ENCODE measurements at places on chromosomes 7 and 10.

- no peak for DNase-seq
Measured at GRCh38 chr10:43315535-43316207, 48.8 kb upstream of the RASGEF1A start.

GRCh38 chr7:113140956-113141355, 22.6 kb upstream of the SMIM30 start:
- no peak for DNase-seq

- DNase-seq = no peak
Measured at GRCh38 chr10:118851062-118852035, 96.6 kb upstream of the CACUL1 start.

DNA sequence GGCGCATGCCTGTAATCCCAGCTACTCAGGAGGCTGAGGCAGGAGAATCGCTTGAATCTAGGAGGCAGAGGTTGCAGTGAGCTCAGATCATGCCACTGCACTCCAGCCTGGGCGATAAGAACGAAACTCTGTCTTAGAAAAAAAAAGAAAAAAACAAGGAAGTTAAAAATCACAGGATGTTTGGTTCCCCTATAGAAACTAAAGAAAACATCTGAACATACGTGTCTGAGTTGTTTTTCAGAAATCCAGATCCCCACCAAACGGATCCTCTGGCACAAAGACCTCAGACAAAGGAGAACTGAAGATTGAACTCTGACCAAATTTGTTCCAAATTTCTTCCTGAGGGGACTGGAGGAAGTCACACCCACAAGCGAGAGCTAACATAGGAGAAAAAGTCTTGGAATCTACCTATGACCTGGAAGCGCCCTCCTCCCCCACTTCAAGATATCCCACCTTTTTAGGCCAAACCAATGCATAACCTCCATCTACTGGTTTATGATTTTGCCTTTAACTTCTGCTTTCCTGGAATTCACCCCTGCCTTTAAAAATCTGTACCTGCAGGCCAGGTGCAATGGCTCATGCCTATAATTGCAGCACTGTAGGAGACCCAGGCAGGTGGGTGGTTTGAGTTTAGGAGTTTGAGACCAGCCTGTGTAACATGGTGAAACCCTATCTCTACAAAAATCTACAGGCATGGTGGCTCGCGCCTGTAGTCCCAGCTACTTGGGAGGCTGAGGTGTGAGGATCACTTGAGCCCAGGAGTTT, 19.7 kb upstream of the SIRT1 start:
- no peak for DNase-seq

DNA sequence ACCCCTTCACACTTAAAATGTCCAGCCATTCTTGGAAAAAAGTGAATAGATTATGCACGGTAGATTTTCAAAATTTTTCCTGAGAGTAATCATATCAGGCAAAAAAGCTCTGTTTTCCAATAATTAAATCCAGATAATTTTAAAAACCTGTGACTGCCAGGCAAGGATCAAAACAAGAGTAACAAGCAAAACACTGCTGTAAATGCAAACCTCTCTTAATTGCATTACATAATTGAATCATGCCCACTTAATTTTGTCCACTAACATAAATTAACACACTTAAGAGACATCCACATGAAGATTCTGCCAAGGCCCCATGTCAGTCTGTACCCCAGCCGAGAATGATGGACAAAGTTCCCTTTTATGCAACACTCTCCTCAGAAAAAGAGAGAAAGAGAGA, 135.3 kb downstream of the FGFR2 start:
- peak; percentile 75 for DNase-seq

- DNase-seq = no peak
Measured at GRCh38 chr7:91066627-91067026, 197.6 kb upstream of the FZD1 start.
